ENCODE measurements at places on chromosomes 13 and 19.

DNA sequence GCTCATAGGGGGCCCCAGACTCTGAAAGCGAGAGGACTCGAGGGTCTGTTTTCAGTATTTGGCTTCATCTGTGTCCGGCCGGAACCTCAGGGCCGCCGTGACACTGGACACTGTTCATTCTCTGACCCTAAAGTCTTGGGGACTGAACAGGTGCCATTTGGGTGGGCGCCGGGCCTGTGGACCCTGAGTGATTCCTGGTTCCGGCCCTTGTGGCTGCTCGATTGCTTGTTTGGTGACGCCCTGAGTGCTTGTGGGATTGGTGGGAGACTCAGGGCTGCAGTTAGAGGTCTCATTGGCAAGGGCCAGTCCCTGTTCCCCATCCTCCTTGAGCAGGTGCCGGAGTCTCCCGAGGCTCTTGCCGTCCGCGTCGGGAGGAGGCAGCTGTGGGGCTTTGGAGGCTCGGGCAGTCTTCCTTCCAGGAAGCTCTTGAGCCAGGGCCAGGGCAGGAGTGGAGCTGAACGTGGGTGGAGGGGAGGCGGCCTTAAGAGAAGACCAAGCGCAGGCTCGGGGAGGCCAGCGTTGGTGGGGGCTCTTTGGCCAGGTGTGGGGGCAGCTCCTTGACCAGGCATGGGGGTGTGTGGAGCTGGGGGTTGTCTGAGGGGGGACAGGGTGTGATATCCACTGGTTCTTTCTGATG is 4.7 kb downstream of the PTBP1 start:
- no peak for DNase-seq

- no peak for DNase-seq
Measured at GRCh38 chr19:15101479-15102082, 5.6 kb upstream of the SYDE1 start.

- no peak for DNase-seq
Measured at GRCh38 chr19:37980419-37981170, 73.6 kb downstream of the SIPA1L3 start.

GRCh38 chr13:44698066-44698465 is 121.9 kb upstream of the TSC22D1 start:
- no peak for DNase-seq

GRCh38 chr13:30908416-30908980 is 2.4 kb downstream of the MEDAG start:
- no peak for DNase-seq

DNA sequence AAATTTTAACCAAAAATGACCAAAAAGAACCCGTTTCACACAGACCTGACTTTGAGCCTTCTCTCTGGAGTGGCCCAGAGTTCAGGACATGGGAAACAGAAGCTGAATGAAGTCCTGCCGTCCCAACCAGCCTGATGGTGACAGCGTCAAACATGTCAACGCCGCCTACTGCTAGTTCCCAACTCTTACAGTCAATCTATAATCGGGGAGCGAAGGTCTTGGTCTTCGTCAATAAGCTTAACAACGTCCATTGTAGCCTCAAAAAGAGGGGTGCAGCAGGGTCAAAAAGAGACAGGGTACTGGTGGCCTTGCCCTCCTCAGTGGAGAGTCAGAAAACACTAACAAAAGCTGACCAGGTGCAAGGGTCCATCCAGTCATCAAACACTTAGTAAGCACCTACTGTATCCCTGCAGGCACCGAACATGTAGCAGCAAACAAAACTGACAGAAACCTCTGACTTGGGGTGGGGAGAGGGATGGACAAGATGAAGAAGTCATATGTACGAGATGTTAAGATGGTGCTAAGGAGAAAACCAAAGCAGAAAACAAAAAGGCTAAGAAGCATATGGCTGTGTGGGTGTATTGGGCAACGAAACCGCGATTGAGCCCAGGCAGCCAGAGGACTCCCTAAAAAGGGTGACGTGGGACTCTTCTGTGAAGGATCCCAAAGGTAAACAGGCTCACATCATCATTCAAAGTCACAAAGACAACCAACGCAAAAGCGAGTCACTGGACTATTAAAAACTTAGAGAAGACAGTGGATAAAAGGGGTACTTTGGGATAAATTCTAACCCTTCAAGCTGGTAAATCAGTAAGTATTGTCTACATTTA is 12.0 kb downstream of the MLLT1 start:
- no peak for DNase-seq

GRCh38 chr19:24059563-24060295 is 27.3 kb upstream of the ZNF254 start:
- DNase-seq = no peak
